Activated T-helper 1 cell treated with anti-CD3 and anti-CD28 coated beads, Interleukin-12 subunit alpha, Interleukin-12 subunit beta, Interleukin-2, Interleukin-4 antibody, amounts not matched to agents 30 ng/mL and 10 ng/mL and 1 ng/mL, durations not matched to agents 14 hours and 24 hours and 36 hours (primary cell): ENCODE measurements at places on chromosomes 12 and 14. TPM values are rescaled to one million over a fixed set of nuclear protein-coding genes. Genes with fewer than 3 reads are reported as not detected.

KRT3 gene
- 0.08 TPM in 1 of 2 replicates, not detected in the other for total RNA-seq

SERPINA5 gene
- not detected in 2 replicates for total RNA-seq

SOAT2 gene
- not detected in 2 replicates for total RNA-seq

PPP4R4 gene
- 2.2 and 2.4 TPM in 2 replicates for total RNA-seq

MYO1H gene
- total RNA-seq, result not detected in 2 replicates

NINJ2 gene
- total RNA-seq, result 4.8 and 6.8 TPM in 2 replicates

KRT8 gene
- total RNA-seq, result 0.23 TPM in 1 of 2 replicates, not detected in the other

CSRP2 gene
- 0.36 and 0.96 TPM in 2 replicates for total RNA-seq

NPC2 gene
- 8.2 and 8.6 TPM in 2 replicates for total RNA-seq

GRCh38 chr12:130656411-130656810, 59.7 kb downstream of the RIMBP2 start:
- no peaks in the 10 kb centered on the region for H3K36me3 ChIP-seq
- H3K4me1 ChIP-seq, result no peaks in the 10 kb centered on the region
- no peaks in the 10 kb centered on the region for H3K27me3 ChIP-seq
- H3K4me3 ChIP-seq, result no peak overlapping the region
- H3K27ac ChIP-seq, result no peak overlapping the region

DNA sequence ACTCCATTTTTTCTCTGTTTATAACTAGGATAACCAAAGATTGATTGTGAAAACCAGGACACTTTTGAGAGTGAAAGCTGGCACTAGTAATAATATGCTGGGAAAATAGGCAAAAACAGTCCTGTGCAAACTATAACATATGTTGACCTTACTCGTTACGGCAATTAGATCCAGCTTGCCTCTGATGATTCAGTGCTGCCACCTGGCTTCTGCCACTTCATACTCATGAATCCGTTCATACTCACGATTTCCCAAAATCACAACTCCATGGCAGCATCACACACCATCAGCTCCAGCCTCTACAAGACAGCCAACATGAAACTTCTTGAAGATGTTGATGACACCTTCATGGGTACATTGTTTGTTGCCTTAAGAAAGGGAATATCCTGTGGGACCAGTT, 49.1 kb upstream of the CAND1 start:
- no peaks in the 10 kb centered on the region for H3K36me3 ChIP-seq
- H3K27ac ChIP-seq, result no peak overlapping the region
- H3K4me3 ChIP-seq, result no peak overlapping the region
- no peaks in the 10 kb centered on the region for H3K4me1 ChIP-seq
- H3K27me3 ChIP-seq, result peaks cover 4% of the 10 kb centered on the region
